ENCODE measurements at places on chromosomes 1 and 21.

DNA sequence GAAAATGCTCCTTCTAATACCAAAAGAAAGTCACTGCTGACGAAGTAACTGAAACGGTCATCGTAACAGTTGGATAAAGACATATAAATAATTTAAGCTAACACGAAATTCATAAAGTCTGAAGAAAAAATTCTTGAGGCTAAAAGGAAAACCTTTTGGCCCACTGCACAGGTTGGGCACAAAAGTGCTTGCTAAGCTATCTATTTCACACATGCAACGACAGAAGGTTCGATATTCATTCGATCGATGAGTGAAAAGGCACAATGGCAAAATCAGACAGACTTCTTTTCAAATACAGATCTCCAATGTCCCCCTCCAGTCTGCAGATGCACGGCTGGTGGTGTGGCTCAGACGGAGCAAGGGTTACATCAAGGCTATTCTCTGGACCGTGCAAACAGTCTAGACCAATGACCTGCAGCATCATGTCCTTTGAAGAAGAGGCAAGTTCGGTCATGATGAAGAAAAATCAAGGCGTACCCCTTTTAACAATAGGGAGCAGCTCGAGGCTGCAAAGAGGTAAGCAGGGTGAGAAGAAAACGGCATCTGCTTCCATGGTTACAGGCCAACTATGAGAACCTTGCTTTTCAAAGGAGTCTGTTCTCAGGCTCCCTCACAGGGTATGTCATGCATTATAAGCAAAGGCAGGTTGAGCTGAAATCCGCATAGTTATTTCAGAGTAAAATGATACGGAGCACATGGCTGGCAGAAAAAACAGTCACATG, 579.6 kb downstream of the USP25 start:
- DNase-seq, result no peak

DNA sequence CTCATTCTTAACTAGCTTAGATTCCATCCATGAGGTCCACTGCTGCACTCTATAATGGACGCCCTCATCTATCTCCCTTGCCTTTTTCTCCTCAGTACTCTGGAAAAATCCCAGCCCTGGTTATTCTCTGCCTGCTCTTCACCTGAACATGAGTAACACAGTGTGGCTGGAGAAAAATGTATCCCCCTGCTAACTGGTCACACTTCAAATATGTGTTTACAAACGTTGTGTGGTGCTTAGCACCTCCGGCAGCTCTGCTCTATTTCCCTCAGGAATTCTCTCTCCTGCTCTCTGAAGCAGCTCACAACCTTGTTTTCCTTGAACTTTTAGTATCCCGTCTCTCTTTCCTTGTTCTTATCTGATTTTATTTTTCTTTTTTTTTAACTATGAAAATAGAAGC, 4.1 kb downstream of the SCCPDH start:
- DNase-seq, result no peak

- no peak for DNase-seq
These were observed 177.1 kb upstream of the RAB4A start for GRCh38 chr1:229093609-229094336.

DNA sequence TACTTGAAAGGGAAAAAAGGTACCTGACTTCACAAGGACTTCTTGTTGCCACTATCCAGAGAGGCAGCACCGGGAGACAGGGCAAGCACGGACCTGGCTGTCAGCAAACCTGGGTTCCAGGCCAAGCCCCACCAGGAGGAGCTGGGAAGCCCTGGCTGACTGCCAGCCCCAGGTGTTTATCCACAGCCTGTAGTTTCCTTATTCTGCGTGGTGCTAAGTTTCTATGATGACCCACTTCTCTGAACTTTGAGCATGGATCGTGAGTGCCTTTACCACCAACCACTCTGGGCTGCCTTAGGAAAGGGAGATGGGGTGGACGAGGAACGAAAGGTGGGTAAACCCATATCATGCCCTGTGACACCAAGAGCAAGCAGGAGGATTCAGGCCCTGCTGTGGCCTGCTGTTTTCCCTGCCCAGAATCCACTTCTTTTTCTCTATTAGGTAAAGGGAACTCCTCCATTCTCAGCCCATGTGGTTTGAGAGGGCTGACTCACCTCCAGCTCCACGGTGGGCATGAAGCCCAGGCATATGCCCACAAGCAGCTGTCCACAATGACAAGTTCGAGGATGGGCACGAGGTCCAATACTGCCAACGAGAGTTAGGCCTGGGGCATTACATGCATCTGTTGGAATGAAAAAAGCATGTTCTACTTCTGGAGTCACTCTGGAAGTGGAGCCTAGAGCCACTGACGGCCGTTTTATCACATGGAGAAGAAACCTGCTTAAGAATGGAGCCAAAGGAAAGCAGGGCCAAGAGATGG, 20.3 kb downstream of the TSPAN2 start:
- no peak for DNase-seq

DNA sequence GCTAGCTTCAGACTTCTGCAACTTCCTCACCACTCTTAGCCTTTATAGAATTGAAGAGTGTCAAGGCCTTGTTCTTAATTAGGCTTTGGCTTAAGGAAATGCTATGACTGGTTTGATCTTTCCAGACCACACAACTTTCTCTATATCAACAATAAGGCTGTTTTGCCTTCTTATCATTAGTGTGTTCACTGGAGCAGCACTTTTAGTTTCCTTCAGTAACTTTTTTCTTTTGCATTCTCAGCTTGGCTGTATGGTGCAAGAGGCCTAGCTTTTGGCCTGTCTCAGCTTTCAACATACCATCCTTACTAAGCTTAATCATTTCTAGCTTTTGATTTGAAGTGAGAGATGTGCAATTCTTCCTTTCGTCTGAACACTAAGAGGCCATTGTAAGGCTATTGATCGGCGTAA, 8.6 kb downstream of the PRKACB start:
- DNase-seq, result no peak

GRCh38 chr1:240362826-240363225, 249.1 kb downstream of the GREM2 start:
- no peak for DNase-seq

GRCh38 chr1:223621312-223621734, 44.2 kb downstream of the CAPN8 start:
- no peak for DNase-seq

DNA sequence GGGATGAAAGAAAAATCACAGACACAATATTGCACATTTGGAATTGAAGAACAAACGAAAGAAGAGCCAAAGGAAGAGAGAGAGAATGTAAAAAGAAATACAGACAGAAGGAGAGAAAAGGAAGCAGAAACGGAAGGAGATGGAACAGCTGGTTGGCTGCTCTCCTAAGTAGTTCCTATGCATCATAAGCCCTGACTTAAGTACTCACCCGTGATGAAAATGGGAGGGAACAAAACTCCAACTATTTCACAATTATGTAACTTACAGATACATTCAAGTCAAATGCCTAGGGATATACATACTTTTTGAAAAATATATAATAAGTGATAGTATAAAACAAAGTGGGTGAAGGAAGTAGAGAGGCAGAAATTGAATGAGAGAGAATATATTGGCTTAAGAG, 88.5 kb downstream of the TTLL7 start:
- DNase-seq, result no peak

DNA sequence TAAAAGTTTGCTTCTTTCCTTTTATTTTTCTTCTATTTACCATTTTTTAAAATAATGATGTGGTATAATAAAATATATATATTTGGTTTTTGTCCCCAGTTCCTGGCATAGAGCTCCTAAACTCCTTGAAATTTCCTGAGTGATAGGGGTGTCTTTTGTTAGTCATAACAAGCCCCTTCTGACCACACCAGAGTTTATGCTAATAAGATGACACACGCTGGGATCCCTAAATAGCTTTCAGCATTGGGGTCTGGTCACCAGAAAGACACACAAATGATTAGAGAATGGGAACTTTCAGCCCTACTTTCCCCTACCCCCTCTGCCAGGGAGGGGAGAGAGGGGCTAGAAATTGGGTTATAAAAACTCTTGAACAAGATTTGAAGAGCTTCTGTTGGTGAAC, 56.2 kb downstream of the COL24A1 start:
- DNase-seq, result no peak

Data from RPMI8226 (cell line).